ENCODE measurements at places on chromosomes 13 and 19.

DNA sequence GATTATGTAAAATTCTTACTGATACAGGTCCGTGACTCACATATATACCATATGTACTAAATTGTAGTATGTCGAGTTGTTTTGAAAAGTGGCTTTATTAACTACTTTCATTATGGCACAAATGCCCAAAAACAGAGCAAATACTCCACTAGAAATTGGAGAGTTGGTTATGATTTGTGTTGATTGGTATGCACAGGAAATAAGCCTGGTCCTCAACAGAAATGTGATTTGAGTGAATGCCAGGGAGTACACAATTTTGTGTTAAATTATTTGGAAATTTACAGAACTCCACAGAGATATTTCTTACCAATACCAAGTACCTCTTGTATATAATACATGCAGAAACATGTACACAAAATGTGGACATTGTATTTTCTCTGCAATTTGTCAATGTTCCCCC, 676.7 kb downstream of the PCDH9 start:
- no peak for DNase-seq

DNA sequence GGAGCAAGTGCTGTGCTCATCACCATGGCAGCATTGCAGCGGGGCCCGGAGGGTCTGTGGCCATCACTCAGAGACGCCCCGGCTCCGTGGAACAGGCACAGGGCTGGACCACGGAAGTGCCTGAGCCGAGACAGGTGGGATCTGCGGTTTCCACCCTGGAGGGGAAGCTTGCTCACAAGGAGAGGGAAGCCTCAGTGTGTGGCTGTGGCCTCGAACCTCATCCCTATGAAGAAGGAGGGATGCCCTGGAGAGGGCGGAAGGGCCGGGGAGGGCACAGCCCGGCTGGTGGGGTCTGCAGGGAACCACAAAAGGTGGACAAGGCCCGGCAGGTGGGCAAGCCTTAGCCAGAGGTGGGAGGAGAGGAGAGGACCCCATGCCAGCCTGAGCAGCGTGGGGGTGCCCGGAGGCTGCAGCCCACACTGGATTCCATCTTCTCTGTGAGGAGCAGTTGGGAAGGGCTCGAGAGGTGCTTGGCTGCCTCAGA, 30.4 kb upstream of the TMEM255B start:
- no peak for DNase-seq

DNA sequence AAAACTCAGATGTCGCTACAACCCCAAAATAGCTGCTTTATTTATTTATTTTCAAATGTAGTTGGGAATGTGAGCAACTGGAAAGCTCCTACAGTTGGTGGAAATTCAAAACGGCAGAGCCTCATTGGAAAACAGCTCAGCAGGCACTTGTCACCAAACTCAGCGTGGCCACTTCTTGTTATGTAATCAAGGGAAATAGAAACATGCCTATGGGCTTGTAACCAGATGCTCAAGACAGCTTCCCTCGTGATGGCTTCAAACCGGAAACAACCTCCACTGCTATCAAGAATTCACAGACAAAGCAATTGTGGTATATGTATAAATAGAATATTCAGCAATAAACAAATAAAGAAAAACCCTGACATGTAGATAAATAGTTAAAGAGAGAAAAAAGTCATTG, 627.8 kb upstream of the SLC10A2 start:
- no peak for DNase-seq

DNA sequence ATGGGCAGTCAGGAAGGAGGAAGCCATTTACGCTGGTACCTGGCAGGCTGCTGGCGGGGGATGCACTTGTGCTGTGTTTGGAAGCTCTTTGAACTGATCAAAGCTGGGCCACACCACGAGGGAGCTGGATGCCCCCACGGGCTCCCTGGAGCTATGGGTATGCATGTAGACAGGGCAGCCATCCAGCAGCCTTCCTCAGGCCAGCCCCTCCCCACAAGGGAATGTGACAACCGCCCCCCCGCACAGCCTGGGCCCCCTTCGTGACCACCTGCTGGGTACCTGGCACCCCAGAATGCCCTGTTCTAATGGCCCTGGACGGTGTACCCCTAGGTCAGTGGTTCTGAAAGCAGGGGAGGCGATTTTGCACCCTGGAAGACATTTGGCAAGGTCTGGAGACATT, 42.5 kb upstream of the C19orf12 start:
- DNase-seq, result no peak

DNA sequence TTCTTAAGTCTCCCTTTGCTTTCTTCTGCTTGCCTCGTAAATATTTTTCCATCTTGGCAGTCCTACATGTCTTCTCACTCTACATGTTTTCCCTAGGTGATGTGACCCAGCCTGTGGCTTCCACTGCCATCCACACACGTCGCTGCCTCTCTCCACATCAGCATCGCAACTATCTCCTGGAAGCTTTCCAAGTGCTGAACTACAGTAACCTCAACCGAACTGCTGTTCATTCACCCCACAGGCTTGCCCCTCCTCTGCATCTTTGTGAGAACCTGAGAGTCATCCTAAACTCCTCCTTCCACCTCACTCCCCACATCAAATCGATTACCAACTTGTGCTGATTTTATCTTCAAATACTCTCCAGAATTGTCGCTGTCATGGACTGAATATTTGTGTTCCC, 41.2 kb upstream of the USPL1 start:
- DNase-seq, result peak; percentile 51

DNA sequence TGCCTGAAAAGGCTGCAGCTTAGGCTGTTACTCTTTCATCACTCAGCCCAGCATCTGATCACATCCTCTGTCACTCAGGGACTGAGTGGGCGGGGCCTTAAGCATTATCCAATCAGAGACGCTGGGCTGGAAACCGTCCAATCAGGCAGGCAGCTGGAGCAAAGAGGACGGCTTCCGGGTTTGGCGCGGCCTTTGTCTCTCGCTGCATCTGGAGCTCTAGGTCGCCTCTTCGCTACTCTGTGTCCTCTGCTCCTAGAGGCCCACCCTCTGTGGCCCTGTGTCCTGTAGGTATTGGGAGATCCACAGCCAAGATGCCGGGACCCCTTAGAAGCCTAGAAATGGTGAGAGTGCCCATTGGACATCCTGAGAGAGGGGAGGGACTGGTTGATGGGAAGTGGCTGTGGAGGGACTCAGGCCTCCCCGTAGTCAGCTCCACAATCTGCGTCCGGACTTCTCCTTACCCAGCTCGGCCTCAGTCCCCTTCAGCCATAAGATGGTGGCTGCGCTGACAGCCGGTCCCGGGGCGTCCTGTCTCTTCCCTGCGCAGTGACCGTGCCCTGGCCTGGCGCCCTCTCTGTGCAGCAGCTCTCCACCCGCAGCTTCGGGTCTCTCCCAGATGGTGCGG, at the start of gene ZNF486:
Gene ZNF486, plus strand, starts transcription at position 195 of the 625 bp plus-strand sequence. Its CDS starts 117 bp downstream, at position 312.
- peak; percentile 93 for DNase-seq

DNA sequence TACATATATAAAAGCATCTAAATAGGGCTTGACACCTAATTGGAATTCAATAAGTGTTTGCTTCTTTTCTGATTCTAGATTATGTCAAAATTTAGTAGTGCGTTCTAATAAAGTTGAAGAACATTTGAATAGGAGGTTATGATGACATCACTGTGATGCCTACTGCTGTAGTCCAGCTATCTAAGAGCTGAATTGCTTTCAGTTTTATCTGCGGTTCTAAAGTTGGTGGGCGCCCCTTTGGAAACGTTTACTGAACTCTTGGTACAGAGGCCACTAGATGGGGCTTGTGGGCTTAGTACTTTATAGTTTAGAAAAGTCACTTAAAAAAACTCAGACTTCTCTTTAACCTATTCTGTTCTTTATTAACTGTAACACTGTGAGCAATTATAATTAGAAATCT, 776.9 kb downstream of the GPC5 start:
- no peak for DNase-seq

DNA sequence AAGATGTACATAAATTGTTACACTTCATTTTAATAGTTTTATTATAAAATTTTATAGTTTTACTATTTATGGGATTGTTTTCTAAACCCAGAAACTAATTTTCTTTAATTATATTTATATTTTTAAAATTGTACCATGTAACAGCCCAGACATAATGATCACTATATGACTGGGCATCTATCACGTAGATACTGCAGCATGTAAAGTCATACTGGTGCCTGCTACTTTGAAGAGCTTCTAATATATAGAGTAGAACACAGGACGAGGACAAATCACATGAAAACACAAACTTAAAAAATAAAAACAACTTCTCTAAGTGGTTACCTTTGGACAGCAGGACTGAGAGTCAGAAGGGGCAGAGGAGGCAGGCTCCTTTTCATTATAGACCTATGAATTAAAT, 5.3 kb downstream of the ELF1 start:
- no peak for DNase-seq

DNA sequence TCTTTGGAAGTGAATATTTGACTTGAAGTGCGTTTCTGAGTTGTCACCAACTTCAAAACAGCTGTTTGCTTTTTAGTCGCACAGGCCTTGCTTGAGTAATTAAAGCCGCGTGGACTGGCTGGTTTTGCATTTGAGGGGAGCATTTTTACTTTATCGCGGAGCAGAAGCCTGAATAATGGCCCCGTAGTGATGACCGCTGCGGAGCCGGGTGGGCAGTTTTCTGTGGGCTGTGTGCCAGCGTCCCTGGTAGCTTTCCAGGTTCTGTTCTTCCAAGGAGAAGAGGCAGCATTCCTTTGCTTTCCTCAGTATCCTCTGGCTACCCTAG, 1.1 kb downstream of the NAA16 start:
- no peak for DNase-seq

GRCh38 chr13:52383366-52383765, 22.6 kb downstream of the THSD1 start:
- no peak for DNase-seq

GRCh38 chr19:56423985-56424353, 19.8 kb downstream of the ZNF583 start:
- no peak for DNase-seq

DNA sequence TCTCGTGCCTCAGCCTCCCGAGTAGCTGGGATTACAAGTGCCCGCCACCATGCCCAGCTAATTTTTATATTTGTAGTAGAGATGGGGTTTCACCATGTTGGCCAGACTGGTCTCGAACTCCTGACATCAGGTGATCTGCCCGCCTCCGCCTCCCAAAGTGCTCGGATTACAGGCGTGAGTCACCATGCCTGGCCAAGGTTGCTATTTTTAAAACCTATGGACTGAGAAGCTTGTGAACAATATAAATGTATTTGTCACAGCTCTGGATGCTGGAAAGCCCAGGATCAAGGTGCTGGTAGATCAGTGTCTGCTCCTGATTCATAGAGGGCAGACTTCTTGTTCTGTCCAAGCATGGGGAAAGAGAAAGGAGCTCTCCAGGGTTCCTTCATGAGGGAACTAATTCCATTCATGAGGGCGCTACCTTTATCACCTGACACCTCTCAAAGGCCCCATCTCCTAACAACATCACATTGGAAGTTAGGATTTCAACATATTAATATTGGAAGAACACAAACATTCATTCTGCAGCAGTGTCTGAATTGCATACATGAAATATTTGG, 16.1 kb downstream of the CARD8 start:
- no peak for DNase-seq

DNA sequence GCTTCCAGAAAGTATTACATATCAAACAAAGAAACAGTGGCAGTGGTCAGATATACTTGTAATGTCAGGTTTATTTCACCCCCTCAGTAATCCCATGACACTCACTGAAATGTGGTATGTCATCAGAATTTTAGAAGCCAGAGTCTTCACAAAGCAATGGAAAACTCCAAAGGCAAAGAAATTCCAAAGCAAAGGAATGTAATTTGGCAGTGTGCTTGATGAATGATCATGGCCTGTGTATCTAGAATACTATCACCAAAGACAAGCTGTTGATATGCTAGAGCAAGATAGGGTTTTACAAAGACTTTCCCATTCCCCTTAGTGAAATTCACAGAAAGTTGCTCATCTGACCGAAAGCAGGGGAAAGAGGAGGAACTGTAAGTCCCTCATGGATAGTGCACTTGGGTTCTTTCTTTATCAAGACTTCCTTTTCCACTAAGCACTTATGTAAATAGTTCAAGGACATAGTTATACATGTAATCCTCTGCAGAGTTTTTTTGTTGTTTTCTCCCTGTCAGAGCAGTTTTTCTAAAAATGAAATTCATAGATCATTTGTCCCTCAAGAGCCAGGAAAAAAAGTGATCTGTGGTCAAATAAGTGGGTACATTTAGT, 243.4 kb downstream of the NHLRC3 start:
- no peak for DNase-seq
